Stimulated activated CD4-positive, alpha-beta T cell treated with anti-CD3 and anti-CD28 coated beads, Interleukin-2, amount 100 ng/mL, for 4 hours (primary cell): ENCODE measurements at places on chromosomes 6 and 20.

DNA sequence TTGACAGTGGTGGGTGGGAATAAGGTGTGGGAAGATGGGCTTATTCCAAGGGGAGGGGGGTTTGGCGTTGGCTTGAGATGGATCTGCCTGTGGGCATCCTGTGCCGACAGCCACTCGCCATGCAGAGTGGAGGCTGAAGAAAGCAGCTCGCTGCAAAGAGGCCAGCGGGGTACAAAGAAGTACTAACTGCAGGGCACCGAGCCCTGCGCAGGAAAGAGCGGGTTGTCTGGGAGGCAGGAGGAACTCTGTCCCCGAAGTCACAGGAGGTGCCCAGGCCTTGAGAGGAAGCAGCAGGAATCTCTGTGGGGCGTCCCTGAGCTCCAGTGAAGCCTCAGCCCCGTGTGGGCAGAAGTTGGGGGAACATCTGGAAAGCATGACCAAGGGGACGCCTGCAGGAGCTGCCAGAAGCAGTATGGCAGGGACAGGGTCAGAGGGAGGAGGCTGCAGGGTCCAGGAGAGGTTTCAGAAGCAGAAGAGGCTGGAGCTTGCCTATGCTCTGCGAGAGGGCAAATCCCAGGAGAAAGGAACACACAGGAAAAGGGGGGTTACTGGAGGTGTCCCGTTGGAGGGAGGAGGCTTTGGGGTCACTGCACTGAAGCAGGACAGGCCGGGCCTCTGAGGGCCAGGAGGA lies 77.2 kb downstream of the THBS2 start:
- no peak for DNase-seq

- DNase-seq = no peak
Observed at GRCh38 chr20:34907616-34908469, 31.4 kb downstream of the ACSS2 start.

- DNase-seq = no peak
Observed at GRCh38 chr6:163300838-163301237, 113.7 kb upstream of the QKI start.

GRCh38 chr6:25706314-25707014 lies 48.1 kb upstream of the SLC17A4 start:
- no peak for DNase-seq

DNA sequence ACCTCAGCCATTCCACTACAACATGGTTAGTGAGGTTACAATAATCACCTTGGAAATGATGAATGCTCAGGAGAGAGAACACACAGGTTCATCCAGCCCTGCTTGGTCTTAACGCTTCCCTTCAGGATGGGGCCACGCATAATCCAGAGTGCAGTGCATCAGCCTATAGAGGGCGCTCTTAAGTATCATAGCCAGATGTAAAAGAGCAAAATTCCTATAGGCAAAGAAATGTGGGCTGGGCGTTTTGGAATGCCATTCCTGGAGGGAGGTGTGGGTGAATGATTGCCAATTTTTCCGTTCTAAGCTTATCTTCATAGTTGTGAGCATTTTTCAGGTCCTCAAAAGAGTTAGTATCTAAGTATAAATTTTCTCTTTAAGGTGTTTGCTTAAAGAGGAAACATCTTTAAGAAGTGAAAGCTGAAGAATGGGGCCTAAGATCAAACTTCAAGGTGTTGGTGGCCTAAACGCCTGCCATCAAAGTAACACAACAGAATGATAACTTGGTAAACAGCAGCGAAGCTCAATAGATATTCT lies 1.8 kb downstream of the RIPOR2 start:
- DNase-seq = no peak

DNA sequence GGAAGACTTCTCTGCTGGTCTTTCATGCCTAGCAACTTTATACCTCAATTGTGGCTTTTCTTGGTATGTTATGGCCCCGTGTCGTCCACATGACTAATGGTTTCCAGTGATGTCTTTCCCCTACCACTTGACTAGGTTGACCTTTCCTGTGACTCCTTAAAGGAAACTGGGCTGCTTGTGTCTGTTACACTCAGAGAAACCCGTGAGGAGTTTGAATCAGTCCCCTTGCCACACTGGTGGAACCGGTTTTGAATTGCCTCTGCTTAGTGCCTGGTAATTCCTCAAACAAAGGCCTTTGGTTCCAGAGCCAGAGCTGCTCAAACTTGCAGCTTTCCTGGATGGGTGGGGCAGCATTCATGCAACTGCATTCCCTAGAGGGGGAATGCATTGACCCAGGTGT lies 21.9 kb downstream of the ECT2L start:
- DNase-seq = no peak

DNA sequence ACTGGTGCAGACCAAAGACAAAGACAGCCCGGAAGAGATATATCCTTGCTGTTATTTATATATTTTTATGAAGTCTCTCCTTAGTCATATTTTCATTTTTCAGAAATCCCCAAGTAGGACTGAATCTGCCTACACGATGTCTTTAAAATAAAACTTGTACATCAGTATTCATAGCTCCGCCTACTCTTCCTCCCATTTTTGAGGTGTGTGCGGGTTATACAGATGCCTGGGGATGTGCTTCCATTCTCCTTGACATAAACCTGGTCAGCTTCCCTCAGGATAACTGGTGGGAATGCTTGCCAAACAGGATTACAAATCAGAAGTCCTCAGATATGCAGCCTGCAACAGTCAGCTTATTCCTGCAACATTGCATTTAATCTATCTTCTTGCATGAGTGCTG lies 264.2 kb downstream of the PHACTR1 start:
- DNase-seq = no peak

- DNase-seq = no peak
Observed at GRCh38 chr20:4022386-4023286, 7.3 kb upstream of the RNF24 start.

- no peak for DNase-seq
Observed at GRCh38 chr6:3138341-3138740, 19.0 kb downstream of the TUBB2A start.

GRCh38 chr6:90202156-90202555 lies 94.5 kb downstream of the BACH2 start:
- no peak for DNase-seq

DNA sequence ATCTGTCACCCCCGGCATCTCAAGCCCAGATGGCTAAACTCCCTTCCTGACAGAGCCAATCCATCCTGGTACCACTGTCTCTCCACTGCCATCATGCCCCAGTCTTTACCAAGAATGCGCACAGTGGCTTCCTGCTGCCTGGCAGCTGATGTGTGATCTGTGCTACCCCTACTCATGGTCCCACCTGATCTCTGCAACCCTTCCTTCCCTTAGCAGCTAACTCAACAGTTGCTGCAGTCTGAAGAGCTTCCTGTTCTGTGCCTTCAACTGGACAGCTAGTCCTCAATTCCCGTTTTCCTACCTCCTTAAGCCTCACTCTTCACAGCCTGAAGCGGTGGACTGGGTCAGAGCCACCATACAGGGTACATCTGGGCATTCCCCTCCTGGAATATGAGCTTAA lies 7.6 kb upstream of the FAM83C start:
- DNase-seq = no peak

DNA sequence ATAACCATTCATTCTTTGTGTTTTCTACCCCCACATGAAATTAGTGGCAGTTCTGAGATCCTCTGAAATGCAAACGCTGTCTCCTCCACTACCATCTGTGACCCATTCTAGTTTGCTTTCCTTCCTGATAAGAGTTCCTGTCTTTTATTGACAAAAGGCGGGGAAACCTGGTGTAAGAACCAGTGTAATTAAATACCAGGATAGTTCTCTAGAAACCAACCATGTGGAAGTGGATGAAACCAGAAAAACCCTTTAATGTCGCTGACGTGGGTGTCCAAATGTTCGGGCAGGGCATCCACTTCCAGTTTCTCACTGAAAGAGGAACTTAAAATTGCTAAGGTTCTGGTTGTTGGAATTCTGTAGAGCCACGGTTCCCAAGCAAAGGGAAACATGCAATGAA lies 79.1 kb downstream of the TNFRSF21 start:
- DNase-seq = no peak

- no peak for DNase-seq
Observed at GRCh38 chr6:33668328-33668727, 43.2 kb downstream of the UQCC2 start.

DNA sequence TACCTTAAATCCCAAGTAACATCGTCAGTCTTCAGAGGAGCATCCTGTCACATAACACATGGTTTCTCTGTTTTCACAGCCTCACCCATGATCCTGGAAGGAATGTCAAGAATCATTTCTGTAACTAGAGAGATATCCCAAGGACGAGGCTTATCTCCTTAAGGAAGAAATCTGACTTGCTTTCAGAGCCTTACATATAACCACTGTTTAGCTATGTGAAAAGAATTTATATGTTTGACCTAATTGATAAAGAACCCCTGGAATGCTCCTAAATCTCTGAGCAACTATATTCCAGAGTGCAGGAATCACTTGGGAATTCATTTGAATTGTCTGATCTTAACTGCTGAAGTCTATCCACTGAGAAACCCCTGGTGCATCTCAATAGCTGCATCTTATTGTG lies 243.1 kb downstream of the ALDH8A1 start:
- DNase-seq = no peak

DNA sequence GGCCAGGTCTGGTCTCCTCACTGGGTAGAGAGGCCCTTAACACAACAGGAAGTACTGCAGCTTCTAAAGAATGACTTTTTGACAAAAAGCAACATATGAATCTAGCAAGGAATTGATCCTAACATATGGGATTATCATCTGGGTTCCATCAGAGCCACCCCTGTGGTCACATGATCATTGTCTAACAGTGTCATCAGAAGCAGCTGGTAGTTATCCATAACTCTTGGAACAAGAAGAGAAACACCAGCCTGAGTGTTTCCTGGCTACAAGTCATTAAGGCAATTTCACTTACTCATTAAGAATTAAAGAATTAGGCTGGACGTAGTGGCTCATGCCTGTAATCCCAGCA lies 219.3 kb upstream of the ARID1B start:
- no peak for DNase-seq

- peak; percentile 91 for DNase-seq
Observed at GRCh38 chr6:26532699-26533531, 5.3 kb upstream of the HMGN4 start.

DNA sequence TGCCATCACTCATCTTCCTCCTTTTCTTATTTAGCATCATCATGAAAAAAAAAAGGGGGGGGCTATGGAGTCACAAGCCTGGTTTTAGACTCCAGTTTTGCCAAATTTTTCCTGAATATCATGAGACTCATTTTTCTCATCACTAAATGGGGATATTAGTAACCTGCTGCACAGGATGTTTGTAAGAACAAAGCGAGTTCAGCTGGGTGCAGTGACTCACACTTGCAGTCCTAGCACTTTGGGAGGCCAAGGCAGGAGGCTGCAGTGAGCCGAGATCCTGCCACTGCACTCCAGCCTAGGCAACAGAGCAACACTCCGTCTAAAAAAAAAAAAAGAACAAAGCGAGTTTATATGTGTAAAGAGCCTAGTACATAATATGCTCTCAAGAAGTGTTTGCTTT lies 82.8 kb downstream of the TFAP2A start:
- no peak for DNase-seq

DNA sequence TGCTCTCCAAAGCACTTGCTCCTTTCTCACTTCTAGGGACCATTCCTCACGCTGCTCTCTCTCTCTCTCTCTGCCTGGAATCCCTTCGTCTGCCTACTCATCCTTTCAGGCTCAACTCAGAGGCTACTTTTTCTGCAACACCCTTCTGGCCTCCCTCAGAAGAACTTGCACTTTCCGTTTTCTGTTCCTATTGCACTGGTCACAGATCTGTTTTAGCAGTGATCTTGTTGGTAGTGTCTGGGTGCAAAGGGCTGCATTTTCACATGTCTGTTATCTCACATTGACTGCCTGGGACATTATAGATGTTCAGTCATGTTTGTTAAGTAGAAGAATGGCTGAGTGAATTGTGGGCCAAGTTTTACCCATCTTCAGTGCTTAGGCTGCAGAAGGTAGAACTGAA lies 63.5 kb downstream of the RIN2 start:
- DNase-seq = no peak

GRCh38 chr6:11810854-11811643 lies 32.4 kb upstream of the ADTRP start:
- DNase-seq = no peak

DNA sequence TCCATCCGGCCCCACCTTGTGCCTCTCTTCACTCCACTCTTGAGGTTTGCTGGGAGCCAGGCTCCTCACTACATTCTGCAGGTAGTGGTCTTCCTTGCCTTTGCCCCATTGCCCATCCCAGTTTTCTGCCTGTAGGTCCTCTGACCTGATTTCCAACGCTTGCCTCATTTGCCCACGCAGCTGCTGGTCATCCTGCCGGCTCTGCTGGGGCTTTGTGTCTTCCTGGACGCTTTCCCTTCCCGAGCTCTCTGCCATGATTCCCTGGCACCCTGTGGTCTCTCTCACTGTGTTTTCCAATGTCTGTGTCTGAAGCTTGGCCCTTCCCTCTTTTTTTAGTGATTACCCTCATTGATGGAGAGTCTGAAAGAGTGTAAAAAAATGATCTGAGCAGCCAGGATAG lies 451.6 kb downstream of the UTRN start:
- no peak for DNase-seq

- DNase-seq = no peak
Observed at GRCh38 chr6:42224222-42225028, 6.8 kb upstream of the MRPS10 start.

GRCh38 chr6:54574671-54575070 lies 266.4 kb downstream of the TINAG start:
- no peak for DNase-seq

- no peak for DNase-seq
Observed at GRCh38 chr20:63543733-63544132, 3.8 kb downstream of the SRMS start.

DNA sequence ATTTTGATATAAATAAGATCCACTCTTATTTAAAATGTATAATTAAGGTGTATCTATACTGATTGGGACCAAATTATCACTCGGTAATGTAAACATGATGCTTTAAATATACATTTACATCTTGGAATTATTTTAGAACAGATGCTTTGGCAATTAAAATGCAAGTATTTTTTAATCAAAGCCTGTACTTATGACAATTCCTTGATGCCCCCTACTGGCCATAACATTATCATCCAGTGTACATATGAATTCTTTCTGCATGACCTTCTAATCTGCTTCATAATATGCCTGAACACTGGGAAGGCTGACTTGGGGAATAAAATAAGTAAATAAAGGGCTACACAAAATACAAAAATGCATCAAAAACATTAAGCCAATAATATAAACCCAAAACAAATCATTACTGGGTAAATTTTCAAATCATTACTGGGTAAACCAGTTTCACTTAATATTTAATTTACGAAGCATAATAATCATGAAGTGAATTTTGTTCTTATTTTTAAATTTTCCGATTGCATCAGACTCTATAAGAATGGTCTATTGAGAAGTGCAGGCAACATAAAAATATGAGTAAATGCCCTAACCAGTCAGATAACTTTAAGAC lies 65.1 kb downstream of the CGA start:
- no peak for DNase-seq
